MCF 10A (cell line): ENCODE measurements at places on chromosomes 6 and 20.

DNA sequence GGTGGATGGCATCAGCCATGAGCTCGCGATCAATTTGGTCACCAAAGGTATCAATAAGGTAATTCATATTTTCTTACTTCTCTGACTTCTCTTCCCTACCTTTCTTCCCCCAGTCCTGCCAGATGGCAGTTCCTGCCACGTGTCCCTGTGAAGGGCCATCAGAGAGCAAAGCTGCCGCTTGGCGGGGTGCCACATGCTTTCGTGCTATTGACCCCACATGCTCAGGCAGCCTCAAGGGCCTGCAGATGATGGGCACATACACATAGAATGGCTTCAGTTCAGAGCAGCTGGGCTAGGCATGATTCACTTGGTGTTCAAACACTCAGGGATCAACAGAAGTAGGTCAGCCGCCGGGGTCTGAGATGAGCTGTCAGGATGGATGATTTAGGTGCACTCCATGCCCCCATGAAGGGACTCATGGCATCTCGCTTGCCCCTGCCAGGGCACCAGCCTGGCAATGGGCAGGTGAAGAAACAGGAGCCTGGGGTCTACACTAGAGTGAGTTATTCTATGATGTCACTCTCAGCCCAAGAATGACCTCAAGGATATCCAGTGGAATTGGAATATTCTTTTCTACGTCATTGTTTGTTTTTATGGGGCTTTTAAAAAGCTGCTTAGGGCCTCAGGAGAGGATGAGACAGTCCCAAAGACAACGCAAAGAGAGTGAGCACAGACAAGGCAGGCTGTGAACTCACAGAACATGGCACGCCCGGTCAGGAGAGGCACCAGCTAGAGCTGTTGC lies 25.5 kb downstream of the BANF2 start:
- DNase-seq: no peak

DNA sequence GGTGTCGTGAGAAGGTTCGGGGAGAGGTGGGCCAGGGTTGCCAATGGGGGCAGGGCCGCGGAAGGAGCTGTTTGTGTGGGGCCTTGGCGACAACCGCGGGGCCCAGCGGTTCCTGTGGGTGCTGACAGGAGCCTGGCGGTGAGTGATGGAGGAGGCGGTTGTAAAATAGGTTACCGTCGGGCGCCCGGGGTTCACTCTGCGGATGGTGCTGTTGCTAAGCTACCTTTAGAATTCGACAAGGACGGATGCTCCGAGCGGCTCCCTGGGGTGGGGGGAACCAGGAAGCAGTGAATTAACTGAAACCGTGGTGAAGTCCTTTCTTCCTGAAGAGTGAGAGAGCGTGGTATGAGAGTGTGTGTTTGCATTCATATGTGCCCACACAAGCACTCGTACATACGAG lies 61.7 kb downstream of the CDH22 start:
- no peak for DNase-seq

DNA sequence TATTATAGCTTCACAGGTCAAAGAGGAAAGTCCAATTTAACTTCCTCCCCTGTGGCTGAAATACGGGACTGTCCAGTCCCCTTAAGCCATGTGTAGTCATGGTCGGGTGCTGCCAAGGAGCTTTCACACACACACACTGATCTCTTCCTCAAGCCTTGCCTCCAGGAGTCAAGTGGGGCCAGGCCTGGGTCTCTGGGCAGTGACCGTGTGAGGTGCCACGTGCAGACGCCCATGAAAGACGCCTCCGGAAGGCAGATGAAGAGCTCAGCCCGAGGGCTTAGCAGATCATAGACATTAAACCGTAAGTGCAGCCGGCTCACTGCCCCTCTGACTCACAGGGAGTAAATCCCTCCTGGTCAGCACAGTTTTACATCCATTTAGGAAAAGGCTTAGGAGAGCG lies 4.2 kb downstream of the GABRR2 start:
- peak; percentile 39 for DNase-seq

DNA sequence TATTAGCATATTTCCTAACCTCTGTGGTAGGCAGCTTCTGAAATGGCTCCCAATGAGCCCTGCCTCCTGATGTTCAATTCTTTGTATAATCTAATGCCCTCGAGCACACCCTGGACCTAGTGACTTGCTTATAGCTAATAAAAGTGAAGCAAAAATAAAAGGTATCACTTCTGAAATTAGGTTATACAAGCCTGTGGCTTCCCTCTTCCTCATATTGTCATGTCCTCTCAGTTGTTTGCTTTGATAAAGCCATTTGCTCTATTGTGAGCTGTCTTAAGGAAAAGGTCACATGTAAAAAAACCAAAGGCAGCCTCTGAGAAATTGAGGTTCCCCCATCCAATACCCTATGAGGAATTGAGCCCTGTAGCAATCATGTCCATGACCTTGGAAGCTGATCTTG lies 442.1 kb upstream of the ADGRB3 start:
- DNase-seq: no peak

DNA sequence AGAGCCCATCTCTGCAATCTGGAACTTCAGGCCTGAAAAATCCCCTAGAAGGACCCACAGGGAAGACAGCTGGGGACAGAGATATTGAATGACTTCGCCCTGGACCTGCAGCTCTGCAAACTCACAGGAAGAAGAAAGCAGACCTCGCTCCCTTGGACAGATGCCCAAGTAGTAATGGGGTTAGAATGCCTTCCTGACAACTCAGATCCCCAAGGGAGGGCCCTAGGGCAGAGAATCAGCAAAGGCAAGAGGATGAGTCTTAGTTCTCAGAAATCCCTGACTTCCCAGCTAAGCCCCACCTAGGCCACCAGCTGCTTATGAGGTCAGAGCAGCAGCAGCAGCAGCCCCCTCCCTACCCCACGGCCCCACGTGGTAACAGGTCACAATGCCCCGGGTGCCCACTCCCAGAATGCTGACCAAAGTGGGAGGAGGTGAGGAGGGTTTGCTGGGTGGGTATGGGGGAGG lies at the start of gene C20orf141:
Gene C20orf141, plus strand, starts transcription at position 401 of the 465 bp plus-strand sequence. CDS start 198 bp downstream, outside the sequence.
- peak; percentile 95 for DNase-seq

GRCh38 chr20:56160956-56161355 lies 87.6 kb upstream of the MC3R start:
- DNase-seq: no peak

- DNase-seq: no peak
These were observed 51.9 kb upstream of the PDE10A start for GRCh38 chr6:165714907-165715306.

GRCh38 chr6:125986301-125987025 lies at the start of gene TRMT11:
Gene TRMT11 (plus strand): TSS chr6:125986540. CDS start chr6:125986551, 11 bp downstream.
- DNase-seq: peak; percentile 92

- no peak for DNase-seq
These were observed 15.4 kb downstream of the SNPH start for GRCh38 chr20:1281279-1282057.

- peak; percentile 15 for DNase-seq
These were observed 54.4 kb downstream of the DHX35 start for GRCh38 chr20:39016506-39016905.

DNA sequence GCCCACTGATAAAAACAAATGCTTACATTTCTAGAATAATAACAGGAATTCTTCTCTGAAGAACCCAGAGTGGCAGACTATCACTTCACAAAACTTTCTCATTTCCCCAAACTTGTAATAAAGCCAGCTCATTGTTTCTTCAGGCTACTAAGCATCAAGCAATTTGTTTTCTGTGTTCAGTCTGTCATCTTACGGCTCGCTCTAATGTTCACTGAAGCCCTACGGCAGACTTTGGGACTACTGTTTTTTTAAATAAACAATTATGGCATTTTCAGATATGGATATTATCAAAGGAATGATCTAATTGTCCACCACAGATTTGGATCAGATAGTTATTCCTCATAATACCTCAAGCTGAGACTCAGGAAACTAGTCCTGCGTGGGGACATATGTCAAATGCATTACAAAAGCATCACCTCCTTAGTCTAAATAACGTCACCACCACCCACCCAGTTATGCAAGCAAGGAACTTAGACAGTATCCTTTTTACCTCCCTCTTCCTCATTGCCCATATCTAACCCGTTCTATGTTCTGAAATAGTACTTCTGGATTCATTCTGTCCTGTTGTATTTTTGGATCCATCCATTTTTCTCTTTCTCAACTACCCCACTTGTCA lies 415.1 kb downstream of the PLCB1 start:
- no peak for DNase-seq

DNA sequence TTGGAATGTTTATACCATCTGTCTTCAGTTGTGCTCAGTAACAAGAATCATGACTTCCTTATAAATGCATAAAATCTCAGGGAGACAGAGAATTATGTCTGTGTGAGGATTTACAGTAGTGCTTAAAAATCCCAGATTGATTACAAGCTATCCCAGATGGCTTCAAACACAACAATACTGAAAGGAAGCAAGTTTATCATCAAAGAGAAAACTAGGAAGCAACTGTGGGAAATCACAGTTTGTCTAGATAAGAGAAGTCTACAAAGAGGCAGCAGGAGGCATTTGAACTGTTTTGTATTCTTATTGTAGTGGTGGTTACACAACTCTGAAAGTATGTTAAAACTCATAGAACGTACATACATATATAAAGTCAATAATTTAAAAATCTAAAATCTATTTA lies 104.4 kb upstream of the SALL4 start:
- DNase-seq: no peak

- no peak for DNase-seq
These were observed 291.0 kb downstream of the CDH4 start for GRCh38 chr20:61543086-61543485.

DNA sequence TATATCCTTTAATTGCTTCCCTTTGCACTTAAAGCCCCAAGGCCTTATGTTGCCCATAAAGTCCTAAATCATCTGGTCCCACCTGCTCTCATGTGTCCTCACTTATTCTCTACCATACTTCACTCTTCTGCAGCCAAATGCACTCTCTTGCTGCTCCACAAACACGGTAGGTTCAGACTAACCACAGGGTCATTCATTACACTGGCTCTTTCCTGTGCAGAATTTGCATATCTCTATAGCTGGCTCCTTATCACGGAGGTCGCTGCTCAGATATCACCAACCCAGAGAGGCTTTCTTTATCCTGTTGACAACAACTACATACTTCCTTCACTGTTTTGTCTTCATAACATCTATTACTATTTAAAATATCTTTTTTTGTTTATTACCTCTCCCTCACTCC lies 86.8 kb downstream of the MOXD1 start:
- DNase-seq: no peak

GRCh38 chr20:46253391-46253790 lies 54.9 kb downstream of the CDH22 start:
- peak; percentile 36 for DNase-seq

DNA sequence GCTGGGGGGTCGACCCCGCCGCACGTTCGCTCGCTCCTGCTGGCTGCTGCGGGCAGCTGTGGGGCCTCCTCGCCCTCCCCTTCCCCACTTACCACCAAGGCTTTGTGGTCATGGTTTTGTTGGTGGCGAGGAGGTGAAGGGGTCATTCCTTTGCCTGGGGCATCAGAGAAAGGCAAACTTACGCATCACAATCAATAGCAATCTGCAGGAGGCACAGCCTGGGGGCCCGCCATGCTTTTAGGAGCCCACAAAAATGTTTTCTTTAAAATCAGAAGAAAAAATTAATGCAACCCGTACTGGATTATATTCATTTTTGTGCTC lies 137.0 kb downstream of the IMPG1 start:
- no peak for DNase-seq

DNA sequence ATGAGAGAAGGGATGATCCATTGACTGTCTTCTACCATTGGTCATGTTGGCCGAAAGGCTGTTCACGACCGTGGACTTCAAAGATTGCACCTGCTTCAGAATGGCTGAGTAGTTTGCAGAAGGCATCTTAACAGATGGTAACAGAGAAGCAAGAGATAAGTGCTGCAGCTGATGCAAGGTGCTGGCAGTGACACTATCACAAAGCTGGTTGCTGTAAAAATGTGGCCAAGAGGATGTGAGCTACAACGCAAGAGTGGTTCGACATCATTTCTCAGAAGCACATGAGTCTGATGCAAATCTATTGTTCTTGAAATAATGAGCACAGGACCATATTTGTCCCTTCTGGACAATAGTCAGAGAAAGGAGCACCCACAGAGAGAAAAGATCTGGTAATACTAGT lies 27.0 kb upstream of the ANKEF1 start:
- no peak for DNase-seq

DNA sequence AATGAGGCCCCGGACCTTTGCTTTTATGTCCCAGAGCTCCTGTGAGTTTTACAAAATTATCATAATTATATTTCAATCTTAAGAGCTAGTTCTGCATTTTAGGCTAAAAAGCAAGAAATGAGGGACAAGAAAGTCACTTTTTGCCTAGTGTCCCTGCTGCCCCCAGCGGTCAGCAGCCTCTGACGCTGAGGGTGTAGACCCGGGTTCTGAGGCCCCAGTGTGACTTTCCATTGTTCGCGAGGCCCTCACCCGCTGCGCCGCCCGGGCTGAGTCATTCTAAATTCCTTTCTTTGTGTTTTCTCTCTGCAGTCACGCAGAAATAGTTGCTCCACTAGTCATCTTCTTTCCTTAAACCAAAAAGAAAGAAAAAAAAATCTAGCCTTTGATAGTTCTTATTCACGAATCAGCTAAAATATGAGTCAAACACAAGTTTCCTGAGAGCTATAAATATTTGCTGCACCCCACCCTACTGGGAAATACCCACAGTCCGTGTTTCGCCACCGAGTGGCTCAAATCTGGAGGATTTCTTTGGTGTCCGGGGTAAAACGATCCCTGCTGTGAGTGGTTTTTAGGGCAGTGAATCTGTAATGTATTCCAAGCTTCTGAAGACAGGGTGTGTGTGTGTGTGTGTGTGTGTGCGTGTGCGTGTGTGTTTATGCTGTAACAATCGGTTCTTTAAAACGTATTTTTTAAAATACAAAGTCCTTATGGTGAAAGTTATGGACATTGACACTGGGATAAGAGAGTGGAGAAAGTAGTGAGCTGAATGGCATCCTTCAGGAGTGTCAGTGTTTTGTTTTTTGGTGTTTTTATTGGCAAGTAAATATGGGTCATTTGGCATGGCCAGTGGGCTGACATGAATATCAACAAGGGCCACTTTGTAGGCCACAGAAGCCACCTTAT lies 59.7 kb upstream of the EEF1A1 start:
- DNase-seq: peak; percentile 94

DNA sequence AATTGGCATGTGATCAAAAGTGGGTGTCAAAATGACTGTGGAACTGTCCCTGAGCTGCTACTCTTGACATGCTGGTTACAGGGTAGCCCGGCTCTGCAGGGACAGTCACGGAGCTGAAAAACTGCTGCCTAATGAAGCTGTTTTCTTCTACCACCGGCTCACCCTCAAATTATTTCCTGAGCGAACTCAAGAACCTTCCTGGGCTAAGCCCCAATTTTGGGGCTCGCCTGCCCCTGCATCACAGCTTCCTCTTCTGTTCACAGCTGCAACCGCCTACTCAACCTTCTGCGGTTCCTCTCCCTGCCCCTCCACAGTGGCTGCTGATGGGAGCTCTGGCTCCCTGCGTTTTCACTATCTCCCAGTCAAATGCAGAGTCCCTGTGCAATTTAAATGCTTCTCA lies 110.8 kb upstream of the MLN start:
- DNase-seq: no peak

DNA sequence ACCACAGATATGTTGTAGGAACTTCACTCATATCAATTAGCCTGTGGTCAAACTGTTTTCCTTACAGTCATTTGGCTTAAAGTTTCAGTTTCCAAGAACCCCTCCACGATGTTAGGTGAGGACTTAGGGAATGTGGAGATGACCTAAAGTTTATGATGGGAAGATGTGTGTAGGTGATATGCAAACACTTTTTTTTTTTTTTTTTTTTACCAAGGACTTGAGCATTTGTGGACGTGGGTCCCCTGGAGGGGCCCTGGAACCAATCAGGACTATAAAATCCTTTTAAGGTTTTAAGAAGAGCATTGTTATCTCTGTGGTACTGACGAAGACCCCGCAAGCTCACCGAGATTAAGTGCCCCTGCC lies 478 bp upstream of the MTHFD1L start:
- no peak for DNase-seq
